ENCODE measurements at places on chromosomes 7 and 10.

GRCh38 chr10:5732141-5732540 is 47.5 kb downstream of the TASOR2 start:
- no peak for DNase-seq

- DNase-seq: no peak
These were observed 187.0 kb upstream of the SLC26A5 start for GRCh38 chr7:103632972-103633371.

DNA sequence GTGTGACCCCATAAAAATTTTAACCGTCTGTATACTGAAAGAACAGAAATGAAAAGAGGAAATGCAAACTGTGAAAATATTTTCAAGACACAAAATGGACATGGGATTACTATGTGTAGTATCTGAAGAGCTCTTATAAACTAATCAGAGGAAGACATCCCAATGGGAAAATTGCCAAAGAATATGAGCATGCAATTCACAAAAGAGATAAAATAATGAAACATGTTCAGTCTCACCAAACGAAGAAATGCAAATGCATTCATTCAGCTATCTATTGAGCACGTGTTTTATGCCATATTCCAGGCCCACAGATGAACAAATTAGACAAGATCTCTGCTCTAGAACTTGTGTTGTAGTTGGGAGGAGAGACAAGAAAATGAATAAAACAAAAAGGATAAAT is 63.2 kb downstream of the NHLRC2 start:
- no peak for DNase-seq

DNA sequence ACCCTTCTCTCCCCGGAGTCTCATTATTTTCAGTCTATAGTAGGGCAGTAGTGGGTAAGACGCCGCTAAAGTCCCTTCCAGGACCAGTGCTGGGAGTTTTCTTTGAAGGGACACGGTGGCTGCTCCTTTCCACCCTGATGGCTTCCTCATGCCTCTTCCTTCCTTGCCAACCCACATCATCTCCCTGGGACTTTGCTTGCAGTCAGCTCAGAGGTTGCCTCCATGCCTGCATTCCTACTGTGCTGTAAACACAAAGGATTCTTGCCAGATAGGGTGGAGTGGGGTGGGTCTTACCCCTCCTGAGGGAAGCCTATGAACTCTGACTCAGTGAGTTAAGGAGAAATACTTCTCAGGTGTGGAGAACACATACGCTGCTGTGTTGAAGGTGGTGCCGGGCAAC is 59.9 kb upstream of the IGFBP3 start:
- no peak for DNase-seq

DNA sequence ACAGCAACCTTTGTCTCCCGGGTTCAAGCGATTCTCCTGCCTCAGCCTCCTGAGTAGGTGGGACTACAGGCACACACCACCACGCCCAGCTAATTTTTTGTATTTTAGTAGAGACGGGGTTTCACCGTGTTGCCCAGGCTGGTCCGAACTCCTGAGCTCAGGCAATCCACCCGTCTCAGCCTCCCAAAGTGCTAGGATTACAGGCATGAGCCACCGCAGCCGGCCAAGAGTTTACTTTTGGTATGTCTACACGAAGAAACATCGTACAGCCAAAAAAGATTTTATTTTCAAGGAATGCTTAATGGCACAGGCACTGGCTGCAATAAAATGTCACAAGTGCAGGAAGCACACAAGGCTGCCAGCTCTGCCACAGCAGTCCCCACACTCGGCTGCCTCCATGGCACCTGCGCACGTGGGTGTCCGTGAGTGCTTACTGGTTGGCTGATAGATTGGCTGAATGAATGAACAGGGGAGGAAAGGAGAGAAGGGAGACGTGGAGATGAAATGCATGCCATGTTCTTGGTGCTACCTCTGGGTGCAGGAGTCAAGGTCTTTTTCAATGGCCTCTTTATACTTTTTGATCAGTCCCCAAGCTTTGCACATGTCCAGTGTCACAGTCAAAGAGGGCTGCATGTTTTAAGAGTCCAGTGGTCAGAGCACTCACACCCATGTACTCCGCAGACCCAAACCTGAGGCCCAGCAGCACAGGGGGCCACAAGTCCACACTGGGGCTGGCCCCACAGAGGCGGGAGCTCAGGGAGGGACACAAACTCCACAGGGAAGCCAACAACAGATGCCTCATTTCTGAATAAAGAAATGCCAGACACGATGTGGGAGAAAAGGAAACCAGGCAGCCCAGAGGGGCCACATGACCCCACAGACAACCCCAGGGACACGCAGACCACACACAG is 198.2 kb downstream of the MAD1L1 start:
- no peak for DNase-seq

- no peak for DNase-seq
These were observed 65.0 kb downstream of the RAPGEF5 start for GRCh38 chr7:22291977-22292376.

- DNase-seq: no peak
These were observed 556.1 kb downstream of the ATRNL1 start for GRCh38 chr10:115649217-115649616.

- DNase-seq: no peak
These were observed 6.0 kb upstream of the PON1 start for GRCh38 chr7:95330204-95330960.

GRCh38 chr10:102918817-102919245 is 737 bp downstream of the CNNM2 start:
- DNase-seq: no peak

GRCh38 chr7:111833466-111833865 is 271.2 kb upstream of the IMMP2L start:
- no peak for DNase-seq

DNA sequence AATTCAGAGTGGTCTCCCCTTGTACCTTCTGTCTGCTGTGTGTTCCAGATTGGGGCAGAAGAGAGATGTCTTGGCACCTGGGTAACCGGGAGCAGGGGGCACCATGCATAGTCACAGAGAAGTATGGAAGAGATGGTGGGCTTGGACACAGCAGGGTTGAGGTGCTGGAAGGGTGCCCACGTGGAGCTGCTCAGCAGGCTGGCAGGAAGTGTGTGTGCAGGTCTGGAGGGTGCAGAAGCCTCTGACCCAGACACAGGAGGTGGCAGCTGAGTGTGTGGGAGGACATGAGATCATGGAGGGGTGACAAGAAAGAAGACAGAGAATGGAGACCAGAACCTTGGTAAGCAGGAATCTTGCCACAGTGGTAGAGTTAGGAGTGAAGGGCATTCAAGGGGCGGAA is 42.3 kb upstream of the DUSP5 start:
- no peak for DNase-seq

DNA sequence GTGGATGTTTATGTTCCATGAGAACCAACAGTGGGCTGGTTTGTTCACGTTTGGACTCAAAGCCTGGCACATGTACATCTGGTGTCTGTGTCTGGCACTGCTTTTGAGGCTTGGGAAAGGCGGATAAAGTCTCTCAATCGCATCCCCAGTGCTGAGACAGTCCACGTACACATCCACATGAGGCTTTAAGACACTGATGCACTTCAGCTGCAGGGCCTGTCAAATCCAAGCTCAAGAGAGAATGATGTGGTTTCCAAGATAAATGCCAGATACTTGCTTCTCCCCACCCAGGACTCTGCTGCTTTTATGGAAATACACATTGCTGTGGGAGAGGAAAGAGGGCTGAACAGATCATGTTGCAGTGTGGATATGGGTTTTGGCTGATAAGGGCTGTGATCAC is 178.4 kb downstream of the ADARB2 start:
- no peak for DNase-seq

DNA sequence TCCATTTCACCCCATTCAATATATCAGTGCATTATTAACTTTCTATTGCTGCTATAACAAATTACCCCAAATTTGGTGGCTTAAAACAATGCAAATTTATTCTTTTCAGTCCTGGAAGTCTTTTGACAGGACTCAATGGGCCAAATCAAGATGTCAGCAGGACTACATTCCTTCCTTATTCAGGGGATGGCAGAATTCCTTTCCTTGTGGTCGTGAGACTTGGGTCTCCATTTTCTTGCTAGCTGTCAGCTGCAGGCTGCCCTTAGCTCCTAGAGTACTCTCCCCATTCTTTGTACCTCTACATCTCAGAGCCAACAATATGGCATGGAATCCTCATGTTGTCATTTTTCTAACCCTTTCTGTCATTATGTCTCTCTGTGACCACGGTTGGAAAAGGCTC is 310.6 kb downstream of the HDAC9 start:
- DNase-seq: no peak

- no peak for DNase-seq
These were observed 40.3 kb upstream of the EGFR start for GRCh38 chr7:54978364-54979116.

Data from neuronal stem cell (in vitro differentiated cells).